ENCODE measurements at places on chromosomes 2 and 18. TPM values are rescaled to one million over a fixed set of nuclear protein-coding genes. Genes with fewer than 3 reads are reported as not detected.

- peak; percentile 23 for DNase-seq
These were observed 36.6 kb downstream of the COPS8 start for GRCh38 chr2:237122214-237122666.

GRCh38 chr18:36672437-36673344 lies 156.1 kb downstream of the TPGS2 start:
- DNase-seq = no peak

- no peak for DNase-seq
These were observed 3.7 kb upstream of the EMILIN2 start for GRCh38 chr18:2843146-2843545.

- DNase-seq = no peak
These were observed 31.9 kb upstream of the CEP68 start for GRCh38 chr2:65024149-65024829.

GNAL gene
- total RNA-seq = 0.12 TPM

DNA sequence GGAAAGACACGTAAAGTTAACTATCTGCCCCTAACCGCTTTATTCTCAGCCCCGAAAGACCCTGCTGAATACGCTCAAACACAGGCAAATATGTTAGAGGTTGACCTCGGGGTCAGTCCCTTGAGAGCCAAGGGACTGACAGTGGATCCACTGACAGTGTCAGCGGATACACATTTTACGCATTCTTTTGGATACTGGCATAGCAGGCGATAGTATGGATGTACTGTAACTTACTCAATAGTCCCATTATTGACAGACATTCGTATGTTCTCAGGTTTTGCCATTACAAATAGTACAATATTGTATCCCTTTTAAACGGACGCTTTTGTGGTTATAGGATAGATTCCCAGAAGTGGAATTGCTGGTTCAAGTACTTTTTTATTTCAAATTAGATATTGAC lies 13.4 kb downstream of the ATP6V1B1 start:
- no peak for DNase-seq

DNA sequence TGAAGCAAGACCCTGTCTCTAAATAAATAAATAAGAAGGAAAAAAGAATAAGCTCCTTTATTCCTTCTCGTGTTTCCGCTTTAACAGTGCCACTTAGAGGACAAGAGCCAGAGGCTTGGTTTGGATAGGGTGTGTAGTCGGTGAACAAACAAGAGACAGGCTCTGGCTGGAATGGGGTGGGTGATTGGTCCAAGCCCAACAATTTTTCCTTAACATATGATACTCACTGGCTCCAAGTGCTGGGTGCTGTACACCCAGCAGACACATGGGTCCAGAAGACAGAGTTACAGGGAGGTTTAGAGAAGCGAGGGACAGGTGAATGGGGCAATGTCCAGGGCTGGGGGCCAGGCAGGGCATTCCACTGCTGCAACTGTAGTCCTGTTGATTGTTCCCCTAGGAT lies 77.8 kb downstream of the NCAPH start:
- no peak for DNase-seq

- no peak for DNase-seq
These were observed 572 bp downstream of the RPS27A start for GRCh38 chr2:55232863-55233657.

DNA sequence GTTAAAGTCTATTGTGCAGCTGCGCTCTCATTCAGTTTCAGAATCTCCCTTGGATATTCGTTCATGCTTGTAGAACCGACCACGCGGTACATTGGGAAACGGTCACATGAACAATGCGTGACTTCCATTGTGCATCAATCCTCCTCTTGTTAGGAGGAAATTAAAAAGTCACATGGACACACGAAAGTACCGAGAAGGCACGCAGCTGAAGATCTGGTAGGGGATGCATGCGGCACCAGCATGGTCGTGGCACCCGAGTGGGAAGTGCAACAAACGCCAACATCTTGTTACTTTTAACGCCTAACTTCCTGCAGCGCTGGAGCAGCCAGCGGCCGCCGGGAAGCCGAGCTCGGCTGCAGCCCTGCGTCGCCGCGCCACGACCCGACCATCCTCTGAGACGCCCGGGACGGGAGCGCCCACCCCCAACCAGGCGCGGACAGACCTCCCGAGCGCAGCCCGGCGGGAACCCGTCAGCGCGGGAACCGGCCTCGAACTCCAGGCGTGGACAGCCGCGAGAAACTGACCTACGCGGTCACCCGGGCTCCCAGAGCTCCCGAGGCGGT lies 412 bp downstream of the OSBPL1A start:
- DNase-seq = peak; percentile 57

GRCh38 chr18:30929718-30930117 lies 112.8 kb downstream of the DSC3 start:
- DNase-seq = no peak

GRCh38 chr18:62609764-62610163 lies 86.9 kb downstream of the ZCCHC2 start:
- no peak for DNase-seq

DNA sequence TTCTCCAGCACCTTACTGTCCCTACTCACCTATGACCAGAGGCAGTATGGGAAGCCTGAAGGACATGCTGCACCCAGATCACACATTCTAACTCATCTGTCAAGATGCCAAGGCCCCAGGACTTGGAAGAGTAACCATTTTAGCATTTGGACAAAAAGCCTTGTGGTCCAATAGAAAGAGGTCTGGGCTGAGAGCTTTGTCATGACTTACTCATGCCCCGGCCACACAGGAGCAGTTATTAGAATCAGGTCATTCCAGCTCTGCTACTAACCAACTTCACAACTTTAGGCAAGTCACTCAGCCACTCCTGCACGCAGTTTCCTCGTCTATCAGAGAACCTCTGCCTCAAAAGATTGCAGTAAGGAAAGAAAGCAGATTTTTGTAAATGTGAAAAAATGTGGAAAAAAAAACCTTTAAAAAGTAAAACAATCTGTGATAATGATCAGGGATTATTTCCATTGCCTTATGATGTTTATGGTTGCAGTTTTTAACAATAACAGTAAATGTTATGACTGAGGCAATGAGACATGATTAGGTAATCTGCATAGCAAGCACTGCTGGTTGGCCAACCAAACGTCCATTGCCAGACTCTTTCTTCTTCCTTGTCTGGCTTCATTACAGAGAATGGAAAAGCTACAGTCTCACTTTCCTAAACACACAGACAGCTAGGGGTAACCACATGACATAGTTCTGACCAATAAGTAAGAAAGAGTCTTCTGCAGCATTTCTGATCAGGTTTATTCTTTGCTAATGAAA lies 255.4 kb upstream of the CHAC2 start:
- DNase-seq = no peak

DNA sequence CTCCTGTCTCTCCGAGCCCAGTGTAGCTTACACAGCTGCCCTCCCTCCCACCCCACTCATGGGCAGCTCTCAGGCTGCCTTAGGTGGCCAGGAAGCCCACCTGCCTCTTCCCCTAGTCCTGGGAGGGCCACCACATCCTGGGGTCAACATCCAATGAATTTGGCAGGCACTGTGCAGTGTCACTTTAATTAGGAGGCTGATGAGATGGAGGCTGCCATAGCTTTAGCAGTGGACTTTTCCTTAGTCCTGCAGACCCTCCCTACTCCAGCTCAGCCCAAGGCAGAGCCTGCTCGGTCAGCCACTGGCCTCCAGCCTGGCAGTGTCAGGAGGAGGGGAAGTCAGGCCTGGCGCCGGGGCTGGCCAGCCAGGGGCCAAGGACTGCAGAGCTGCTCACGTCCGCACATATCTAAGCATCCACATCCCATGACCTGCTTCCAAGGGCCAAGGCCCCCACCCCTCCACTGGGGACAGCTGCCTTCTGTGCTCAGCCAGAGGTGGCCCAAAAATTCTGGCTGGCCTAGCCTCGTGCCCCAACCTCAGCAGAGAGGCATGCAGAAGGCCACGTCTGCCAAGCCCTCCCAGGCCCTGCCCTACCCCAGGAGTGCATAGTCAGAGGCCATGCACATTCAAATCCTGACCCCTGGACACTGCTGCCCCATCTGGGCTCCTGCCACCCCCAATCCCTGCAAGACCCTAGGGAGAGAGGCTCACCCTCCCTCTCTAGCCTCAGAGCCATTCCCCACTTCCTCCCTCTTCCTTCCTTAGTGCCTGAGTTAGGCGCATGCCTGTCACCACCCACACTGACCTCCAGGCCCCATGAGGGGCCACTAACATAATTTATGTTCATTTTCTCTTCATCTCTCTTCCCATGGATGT lies 33.1 kb downstream of the ADRA2B start:
- DNase-seq = no peak

- DNase-seq = no peak
These were observed 318.2 kb upstream of the FAM98A start for GRCh38 chr2:33917252-33917651.

DNA sequence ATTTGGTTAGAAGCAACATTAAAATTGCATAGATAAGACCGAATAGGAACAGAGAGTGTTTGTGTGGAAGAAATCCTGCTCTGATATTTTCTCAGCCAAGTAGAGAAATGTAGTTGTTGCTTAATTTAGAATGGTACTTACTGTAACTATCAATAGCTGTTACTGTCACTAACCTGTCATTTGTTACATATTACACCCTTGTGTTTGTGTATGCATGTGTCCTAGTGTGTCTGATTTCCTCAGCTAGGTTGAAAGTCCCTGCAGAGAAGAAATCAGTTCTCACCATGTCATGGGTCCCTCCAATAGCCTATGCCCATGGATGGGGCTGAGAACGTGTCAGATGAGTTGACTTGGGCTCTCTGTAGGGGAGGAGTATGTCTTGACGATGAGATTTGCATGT lies 94.4 kb downstream of the SPTBN1 start:
- DNase-seq = no peak

DNA sequence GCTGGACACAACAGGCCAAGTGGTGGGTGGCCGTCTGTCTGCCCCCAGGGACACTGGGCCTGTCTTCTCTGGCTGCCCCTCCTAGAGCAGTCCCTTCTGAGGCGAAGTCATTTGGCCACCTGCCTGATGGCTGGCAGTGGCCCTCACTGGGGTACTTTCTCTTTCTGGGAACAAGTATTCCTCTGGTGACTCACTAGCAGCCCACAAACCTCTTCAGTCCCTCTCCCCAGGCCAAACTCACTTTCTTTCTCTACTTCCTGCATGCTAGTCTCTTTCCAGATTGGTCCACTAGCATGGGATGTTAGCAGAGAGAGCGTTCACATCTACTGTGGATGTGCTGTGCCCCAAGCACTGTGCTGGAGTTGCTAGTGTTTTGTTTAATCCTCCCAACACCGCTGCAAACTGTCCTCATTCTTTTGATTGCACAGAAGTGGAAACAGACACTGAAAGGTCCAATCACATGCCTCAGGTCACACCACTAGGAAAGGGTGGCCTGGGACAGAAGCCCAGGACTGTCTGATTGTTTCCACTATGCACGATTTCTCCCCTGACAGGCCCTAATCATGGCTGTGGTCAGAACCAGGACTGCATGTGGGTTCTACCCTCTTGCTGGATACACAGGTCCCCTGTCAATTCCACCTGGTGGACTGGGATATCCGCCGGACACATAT lies 5.2 kb downstream of the DYSF start:
- no peak for DNase-seq

Measured in G401 (cell line).